Activated CD4-positive, alpha-beta T cell treated with anti-CD3 and anti-CD28 coated beads for 24 hours (primary cell): ENCODE measurements at places on chromosomes 2 and 18.

GRCh38 chr18:78673516-78674321 lies 305.9 kb upstream of the SALL3 start:
- DNase-seq = no peak

GRCh38 chr2:75787532-75788132 lies 76.9 kb upstream of the GCFC2 start:
- no peak for DNase-seq

- DNase-seq = no peak
Observed at GRCh38 chr2:85175369-85176299, 42.4 kb downstream of the TCF7L1 start.

DNA sequence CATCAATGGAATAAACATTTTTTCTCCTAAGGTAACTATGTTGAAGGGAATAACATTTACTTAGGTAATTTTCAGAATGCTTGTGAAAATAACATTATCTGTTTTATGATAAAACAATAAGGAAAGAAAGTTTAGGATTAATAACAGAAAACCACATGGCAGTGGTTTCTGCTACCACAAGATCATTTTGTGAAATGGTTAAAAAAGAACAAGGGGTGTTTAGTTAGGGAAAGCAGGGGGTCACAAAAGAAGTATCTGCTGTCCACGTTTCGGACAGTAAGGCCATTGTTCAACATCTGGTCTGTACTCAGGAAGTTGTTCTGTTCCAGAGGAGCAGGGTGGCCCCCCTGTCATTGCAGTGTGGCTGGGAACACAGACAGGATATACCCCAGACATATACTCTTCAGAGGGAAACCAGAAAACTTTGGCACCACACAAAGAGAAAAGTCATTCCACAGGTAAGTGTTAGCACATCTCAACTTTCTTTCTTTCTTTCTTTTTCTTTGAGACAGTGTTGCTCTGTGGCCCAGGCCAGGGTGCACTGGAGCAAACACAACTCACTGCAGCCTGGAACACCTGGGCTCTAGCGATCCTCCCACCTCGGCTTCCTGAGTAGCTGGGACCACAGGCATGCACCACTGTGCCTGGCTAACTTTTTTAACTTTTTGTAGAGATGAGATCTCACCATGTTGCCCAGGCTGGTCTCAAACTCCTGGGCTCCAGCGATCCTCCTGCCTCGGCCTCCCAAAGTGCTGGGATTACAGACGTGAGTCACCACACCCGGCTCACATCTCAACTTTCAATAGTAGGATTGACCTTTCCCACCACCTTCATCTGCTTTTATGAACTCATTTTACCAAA lies 14.8 kb upstream of the ARL5A start:
- no peak for DNase-seq

DNA sequence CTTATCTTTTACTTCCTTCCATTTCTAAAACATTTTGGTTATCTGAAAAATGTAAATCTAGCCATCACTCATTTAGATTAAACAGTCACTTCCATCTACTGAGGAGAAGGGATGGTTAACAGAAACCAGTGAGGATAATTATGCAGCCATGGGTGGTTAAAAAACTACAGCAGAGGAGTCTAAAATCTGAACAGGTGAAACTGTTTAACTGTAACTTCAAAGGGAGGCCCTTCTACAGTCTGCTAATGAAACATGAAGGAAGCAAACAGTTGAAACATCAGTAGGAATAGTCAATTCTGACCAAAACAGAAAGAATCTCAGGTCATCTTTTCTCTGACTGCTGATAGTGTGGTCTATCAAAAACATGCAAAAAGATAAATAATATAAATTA lies 71.0 kb downstream of the DTNB start:
- DNase-seq = no peak

DNA sequence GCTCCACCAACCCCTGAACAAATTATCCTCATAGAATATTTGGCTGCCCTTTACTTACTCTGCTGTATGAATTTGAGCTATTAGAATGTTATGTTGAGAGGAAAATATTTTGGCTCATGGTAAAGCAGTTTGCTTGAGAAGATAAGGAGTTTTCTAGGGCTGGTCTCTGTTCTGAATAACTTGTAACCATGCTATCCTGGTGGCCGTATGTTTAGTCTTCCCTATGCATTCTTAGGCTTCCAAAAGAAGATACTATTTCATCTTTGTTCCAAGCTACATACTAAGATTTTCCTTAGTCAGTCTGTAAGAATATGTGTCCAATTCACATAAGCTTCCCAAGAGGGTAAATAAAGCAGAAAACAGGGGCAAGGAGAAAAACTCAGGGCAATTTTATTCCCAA lies 1105.1 kb upstream of the PIK3C3 start:
- DNase-seq = no peak

GRCh38 chr2:165803123-165803760 lies 9.2 kb upstream of the GALNT3 start:
- DNase-seq = no peak

DNA sequence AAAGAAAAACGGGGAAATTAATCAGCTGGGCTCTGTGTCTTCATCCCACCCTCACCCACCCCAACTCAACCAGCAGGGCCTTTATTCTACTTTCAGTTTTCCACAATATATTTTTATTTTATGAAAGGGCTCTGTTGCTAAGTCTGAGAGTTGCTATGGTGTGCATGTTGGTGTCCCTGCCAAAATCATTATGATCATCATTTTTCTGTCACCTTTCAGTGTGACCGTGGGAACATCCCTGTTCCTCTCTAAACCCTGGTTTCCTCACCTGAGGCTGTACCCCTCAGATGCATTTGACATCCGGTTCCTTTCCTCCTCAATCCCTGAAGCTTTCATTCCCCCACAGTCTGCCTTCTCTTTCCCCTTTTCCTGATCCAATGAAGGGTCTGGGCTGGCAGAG lies 180.5 kb downstream of the ZFP36L2 start:
- DNase-seq = no peak

DNA sequence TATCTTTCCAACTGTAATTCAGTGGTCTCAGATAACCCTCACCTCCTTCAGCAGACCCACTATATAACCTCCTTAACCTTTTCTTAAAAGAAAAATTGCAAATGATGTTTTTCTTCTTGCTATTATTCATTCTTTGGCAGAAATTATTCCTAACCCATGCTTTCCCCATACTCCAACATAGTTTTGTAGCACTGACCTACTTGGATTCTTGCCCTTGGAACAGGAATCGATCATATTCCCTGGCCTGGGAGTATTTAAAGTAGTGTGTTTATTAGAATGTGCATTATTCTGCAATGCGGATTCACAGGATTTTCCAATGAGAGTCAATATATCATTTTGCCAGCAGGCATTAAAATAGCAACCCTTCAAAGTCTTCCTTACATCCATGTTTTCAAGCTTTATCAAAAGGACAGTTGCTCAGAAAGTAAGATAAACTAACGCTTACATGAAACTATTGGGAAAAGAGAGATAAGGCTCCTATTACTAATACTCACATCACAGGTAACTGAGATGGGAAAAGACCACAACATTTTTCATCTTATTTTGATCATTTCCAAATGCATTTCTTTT lies 37.4 kb downstream of the CHN1 start:
- DNase-seq = no peak
